Psoas muscle (tissue), 8 donors: ENCODE measurements at places on chromosomes 16 and 17. TPM values are rescaled to one million over a fixed set of nuclear protein-coding genes. Genes with fewer than 3 reads are reported as not detected.

The TEKT3 gene
- total RNA-seq: 0.97 TPM

GRCh38 chr17:78736526-78737079 is 45.5 kb downstream of the CYTH1 start:
- H3K4me3 ChIP-seq: peak overlapping the region; percentile 66
- H3K27ac ChIP-seq: peak overlapping the region; percentile 81
- H3K27me3 ChIP-seq: no peaks in the 10 kb centered on the region

DNA sequence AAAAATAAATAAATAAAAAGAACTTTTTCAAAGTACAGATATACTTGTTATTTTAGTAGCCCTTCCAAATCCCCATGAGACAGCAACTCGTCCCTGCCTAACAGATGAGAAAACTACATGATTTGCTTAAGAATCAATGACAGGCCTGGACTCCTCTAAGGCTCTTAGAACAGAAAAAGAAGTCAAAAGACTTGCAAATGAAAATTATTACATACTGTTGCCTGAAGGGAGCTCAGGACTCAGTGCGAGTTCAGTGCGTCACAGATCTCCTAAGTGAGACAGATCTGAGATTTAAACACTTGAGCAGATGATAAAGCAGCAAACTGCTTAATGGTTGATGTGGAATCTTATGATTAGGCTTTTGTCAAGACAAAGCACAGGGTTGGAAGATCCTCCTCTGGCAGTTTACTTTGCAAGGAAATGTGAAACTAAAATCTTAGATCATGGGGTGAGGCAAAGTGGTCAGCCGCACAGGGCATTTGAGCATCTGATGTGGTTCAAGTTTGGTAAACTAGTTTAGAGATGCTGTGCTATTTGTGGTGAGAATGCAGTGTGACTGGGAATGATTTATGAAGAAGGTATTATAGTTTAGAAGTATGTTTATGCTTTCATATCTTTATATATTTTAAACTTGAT is 138.1 kb downstream of the TRIM37 start:
- no peaks in the 10 kb centered on the region for H3K4me1 ChIP-seq
- no peak overlapping the region for H3K4me3 ChIP-seq
- no peaks in the 10 kb centered on the region for H3K36me3 ChIP-seq
- H3K27ac ChIP-seq: no peak overlapping the region

GRCh38 chr17:50631908-50632571 is 2.6 kb upstream of the ABCC3 start:
- no peaks in the 10 kb centered on the region for H3K36me3 ChIP-seq
- DNase-seq: no peak
- peaks cover 20% of the 10 kb centered on the region for H3K27me3 ChIP-seq
- H3K27ac ChIP-seq: no peak overlapping the region
- no peak overlapping the region for H3K4me3 ChIP-seq

GRCh38 chr16:31108035-31108793 is at the start of gene BCKDK:
TSS of gene BCKDK (plus strand) at chr16:31108386. CDS start at chr16:31109224, 838 bp downstream.
- H3K36me3 ChIP-seq: peaks cover 29% of the 10 kb centered on the region
- H3K4me1 ChIP-seq: peaks cover 32% of the 10 kb centered on the region
- DNase-seq: peak; percentile 86
- peak within 1 kb of the TSS; percentile 90 for H3K27ac ChIP-seq

- no peaks in the 10 kb centered on the region for H3K36me3 ChIP-seq
- no peaks in the 10 kb centered on the region for H3K27me3 ChIP-seq
- H3K27ac ChIP-seq: no peak overlapping the region
- H3K4me1 ChIP-seq: peaks cover 41% of the 10 kb centered on the region
These were observed 253.5 kb downstream of the MRTFB start for GRCh38 chr16:14324581-14324980.
